ENCODE measurements at places on chromosomes 1 and 21.

GRCh38 chr1:232776526-232777106 lies 28.6 kb upstream of the MAP10 start:
- no peak for DNase-seq

- DNase-seq, result no peak
Measured at GRCh38 chr1:54982739-54983138, 2.3 kb downstream of the TMEM61 start.

- no peak for DNase-seq
Measured at GRCh38 chr1:9753121-9753531, 70.6 kb downstream of the CLSTN1 start.

GRCh38 chr1:52654063-52654462 lies 21.1 kb downstream of the SHISAL2A start:
- DNase-seq, result no peak

DNA sequence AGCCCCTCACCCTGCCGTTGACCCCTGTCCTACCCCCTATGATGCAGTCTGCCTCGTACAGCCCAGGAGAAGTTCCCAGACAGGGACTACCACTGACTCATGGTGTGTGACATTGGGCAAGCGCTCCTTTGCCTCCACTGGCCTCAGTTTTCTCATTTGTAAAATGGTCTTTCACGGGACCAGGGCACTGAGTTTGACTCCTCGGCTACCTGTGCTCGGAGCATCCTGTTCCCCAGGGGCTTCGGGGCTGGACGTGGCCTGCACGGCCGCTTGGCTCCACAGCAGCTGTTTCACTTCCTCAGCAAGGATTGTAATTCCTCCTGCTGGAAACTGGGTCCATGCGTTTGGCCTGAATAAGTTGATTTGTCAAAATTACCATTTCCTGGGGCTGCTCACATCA lies 277.3 kb downstream of the MATN1 start:
- no peak for DNase-seq

DNA sequence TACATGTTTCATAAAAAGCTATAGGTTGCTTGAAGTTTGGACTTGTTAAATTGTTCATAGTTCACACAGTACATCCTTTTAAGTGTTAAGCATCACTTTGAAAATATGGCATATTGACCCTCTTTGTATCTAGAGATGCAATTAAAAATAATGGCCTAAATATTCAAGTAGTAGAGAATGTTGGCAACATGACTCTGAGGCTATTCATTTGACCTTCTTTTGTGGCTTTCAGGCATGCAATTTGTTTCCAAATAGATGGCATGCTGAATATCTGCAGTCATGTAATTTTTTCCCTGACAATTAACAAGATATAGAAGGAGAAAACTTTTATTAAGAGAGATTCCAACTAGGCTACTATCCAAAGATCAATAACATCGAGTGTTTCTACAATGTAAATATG lies 230.5 kb upstream of the ZRANB2 start:
- no peak for DNase-seq

GRCh38 chr1:1921901-1922701 lies 3.0 kb upstream of the TMEM52 start:
- no peak for DNase-seq

- no peak for DNase-seq
Measured at GRCh38 chr1:29343476-29343875, 107.2 kb downstream of the PTPRU start.

DNA sequence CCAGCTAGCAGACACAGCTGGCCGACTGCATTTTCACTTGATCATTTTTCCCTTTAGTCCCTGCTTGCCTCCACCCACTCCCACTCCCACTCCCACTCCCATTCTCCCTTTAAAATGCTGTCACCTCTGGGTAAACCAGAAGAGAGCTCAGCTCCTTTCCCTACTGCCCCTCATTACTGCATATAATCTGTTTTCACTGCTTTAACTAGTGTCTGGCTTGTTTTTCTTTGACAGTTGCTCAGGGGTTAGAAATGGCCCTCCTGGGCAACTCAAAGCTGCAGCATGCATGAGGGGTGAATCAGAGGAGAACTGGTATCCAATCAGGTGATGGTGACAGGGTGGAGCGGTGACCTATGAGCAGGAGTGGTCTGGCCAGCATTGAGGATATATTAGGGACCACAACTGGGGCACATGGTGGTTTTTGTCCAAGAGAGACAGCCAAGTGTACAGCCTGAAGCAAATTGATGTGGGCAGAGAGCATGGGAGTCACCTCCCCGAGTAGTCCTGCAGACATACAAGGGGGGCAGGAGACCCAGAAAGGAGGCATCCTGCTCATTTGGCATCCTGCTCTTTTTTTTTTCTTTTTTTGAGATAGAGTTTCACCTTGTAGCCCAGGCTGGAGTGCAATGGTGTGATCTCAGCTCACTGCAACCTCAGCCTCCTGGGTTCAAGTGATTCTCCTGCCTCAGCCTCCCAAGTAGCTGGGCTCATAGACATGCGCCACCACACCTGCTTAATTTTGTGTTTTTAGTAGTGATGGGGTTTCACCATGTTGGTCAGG lies 42.6 kb upstream of the SRSF10 start:
- no peak for DNase-seq

DNA sequence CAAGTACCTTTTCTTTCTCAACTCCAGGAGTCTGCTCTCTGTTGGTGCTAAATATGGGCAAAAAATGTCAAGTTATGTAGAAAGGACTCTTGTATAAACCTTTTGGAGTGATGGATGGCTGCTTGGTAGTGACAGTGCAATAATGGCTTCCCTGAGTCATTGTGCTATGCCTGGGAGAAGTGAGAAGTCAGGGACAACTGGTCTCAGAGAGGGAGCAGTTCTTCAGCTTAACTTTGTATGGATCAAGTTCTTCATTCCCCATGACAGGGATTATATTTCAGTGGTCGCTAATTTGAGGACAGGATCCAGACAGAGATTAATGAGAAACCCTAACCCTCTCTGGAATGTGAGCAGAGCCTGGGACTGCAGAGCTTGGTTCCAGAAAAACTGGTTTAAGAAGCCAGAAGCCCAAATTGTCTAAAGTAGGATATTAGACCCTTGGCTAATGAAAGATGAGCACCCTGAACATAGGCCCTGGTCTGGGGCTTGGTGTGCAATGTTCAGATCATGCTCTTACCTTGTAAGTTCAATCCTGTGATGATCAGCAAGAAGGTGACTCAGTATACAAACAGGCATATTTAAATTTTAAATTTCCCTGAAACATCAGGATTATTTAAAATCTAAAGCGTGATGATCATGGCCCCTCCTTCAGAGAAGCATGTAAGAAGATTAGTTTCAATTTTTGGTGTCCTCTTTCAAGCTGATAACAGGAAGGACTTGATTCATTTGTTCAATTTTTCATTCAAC lies 50.9 kb downstream of the NTMT2 start:
- DNase-seq, result no peak

DNA sequence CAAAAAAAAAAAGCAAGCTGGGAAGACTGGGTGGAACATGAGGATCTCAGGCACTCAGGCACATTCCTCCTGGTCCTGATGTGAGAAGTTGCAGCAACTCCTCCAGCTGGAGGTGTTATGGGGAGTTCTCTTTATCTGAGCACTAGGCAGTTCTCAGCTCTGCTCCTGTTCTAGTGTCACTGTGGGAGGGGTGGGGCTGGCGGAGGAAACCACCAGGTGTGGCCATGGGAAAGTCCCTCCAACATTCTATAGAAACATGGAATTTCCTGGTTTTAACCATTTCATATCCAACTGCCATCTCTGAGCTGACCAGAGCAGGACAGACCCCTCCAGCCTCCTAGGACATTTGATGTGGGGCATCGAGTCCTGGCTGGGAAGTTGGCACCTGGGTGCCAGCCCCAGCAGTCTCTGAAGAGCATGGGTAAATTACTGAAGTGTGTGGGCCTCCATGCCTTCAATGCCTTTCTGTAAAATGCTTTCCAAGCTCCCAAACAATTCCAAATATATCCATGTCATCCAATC lies 804 bp upstream of the IKBKE start:
- no peak for DNase-seq

DNA sequence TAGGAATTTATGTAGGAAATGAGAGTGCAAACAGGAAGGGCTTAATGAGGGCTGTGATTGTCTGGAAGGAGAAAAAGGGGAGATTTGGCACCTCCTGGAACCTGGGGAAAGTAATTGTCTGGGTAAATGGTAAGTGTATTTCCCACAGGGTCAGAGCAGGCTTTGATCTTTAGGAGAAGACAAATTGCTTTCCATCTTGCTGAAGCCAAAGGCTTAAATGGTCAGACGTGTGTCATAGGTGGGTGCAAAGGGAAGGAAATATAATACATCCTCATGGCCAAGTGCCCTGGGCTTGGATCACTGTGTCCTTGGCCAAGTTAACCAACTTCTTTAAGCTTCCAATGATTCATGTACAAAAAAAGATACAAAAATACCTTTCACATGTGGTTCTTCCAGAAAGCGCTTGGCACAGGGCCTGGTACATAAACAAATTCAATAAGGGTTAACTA lies 1.3 kb upstream of the DUSP23 start:
- DNase-seq, result no peak

DNA sequence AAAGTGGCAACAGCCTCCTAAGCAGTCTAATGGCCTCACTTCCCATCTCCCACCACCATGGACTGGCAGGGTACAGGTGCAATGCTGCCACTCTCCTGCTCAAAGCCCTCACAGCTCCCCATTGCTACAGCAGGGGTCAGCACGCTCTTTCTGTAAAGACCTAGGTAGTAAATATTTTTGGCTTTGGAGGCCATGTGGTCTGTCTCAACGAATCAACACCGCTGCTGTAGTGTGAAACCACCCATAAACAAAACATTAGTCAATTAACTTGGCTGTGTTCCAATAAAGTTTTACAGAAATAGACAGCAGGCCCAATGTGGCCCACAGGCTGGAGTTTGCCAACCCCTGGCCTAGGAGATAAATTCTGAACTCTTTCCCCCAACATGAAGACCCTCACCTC lies 44.6 kb upstream of the TMEM125 start:
- no peak for DNase-seq

- no peak for DNase-seq
Measured at GRCh38 chr1:10655002-10655401, 141.4 kb downstream of the CASZ1 start.

- DNase-seq, result no peak
Measured at GRCh38 chr1:103274886-103275285, 166.6 kb upstream of the COL11A1 start.

DNA sequence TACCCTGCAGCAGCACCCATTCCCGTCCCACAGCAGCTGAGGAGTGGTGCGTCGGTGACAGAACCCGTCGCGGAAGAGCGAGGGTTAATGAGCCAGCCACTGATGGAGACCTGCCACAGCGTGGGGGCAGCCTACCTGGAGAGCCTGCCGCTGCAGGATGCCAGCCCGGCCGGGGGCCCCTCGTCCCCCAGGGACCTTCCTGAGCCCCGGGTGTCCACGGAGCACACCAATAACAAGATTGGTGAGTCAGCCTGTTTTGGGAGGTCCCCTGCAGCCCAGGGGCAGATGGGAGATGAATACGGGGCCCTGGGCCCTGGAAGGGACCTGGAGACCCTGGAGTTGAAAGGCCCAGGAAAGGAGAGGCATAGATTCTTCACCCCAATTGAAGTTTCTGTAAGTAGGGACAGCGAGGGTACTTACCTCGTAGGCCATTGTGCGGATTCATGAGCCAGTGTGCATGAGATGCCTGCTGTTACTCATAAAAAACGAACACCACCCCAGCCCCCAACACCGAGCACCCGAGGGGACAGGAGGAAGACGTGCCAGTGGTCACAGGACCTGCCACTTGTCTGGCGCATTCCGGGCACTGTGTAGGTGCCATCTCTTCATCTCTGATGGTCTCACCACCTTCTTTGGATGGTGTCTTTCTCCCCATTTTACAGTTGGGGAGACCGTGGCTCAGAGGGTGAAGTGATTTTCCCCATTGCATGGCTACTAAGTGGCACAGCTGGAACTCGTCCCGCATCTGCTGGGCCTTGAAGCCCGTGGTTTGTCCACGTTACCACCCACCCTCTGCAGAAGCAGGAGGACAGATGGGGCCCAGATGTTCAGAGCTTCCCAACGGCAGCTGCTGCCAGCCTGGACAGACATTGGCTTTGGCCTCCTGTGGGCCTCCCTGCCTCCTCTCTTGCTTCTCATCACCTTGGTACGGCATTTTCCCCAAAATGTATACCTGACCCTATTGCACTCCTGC lies 28.3 kb upstream of the TNFRSF1B start:
- DNase-seq, result no peak

DNA sequence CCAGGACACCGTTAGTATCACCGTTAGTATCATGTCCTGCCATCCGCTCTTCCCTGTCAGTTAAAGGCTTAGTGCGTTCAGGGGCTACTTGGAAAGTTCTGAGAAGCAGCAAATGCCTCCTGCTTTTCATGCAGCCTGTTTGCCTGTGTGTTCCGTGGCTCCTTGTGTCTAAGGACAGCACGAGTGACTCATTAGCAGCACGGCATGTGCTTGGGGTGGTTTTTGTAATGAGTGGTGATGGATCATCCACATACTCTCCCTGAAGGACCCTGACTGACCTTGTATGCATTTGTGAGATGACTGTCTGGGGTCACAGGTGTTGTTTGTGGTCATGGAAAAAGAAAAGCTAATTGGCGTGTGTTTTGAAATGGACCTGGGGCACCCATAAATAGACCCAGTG lies 221.9 kb downstream of the PBX1 start:
- no peak for DNase-seq

DNA sequence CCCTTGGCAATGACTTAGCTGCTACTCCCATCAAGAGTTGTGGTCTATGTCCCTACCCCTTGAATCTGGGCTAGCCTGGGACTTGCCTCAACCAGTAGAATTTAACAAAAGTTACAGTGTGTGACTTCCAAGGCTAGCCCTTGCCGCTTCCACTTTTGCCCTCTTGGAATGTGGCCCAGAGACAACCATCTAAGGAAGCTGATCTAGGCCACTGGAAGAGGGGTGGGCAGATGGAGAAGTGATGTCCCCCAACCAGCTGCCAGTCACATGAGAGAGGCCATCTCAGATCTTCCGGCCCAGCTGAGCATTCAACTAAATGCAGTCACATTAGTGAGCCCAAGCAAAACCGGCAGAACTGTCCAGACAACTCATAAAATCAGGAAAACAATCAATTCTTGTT lies 115.1 kb downstream of the TOMM20 start:
- no peak for DNase-seq

- DNase-seq, result no peak
Measured at GRCh38 chr1:6358144-6358624, 35.4 kb downstream of the ACOT7 start.

DNA sequence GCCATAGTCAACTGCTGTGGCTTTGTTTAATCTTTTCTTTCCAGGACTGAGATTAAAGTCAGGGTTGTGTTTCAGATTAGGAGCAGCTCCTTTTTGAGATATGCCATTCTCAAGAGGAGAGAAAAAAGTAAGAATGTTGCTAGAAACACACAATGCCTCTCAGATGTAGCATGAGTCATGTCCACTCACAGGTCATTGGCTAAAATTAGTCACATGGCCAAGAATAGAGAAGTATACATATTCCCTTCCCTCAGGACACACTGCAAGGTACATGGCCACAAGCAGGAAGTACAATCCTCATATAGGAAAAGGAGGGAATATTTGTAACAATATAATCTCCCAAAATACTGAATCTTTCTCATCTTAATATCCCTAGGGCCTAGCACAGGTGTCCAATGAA lies 141.9 kb upstream of the PTBP2 start:
- no peak for DNase-seq

Data from GM12864 (cell line).